Right atrium auricular region (tissue), 2 donors: ENCODE measurements at places on chromosomes 13 and 19. TPM values are rescaled to one million over a fixed set of nuclear protein-coding genes. Genes with fewer than 3 reads are reported as not detected.

KLF1 gene
- total RNA-seq, result 0.26 TPM

EPSTI1 gene
- 3.1 TPM for total RNA-seq

DNA sequence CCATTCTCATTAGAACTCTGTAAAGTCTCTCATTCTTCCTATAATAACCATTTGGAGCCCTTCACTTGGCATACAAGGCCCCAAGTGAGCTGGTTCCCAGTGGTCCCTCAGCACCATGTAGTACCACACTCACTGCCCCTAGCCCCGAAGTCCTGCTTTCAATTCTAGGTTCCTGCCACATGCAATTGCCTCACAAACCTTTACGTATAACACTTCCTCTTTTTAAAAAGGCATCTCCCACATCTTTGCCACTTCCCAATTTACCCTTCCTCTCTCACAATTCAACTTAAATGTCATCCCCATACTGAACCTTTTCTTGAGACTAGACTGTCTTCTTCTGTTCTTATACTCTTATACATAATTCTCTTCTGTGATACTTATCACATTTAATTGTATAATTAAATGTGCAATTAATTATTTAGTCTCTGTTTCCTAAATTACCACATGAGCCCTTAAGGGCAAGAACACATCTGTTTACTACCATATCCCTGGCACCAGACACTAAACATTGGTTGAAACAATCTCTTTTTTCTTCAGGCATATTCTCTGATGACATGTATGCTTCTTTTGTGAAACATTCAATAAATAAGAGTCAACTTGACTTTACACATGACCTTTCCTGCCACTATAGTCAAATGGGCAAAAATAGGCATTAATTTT, 304.0 kb downstream of the SPRY2 start:
- DNase-seq, result no peak

CNN2 gene
- 48.5 TPM for total RNA-seq

DNA sequence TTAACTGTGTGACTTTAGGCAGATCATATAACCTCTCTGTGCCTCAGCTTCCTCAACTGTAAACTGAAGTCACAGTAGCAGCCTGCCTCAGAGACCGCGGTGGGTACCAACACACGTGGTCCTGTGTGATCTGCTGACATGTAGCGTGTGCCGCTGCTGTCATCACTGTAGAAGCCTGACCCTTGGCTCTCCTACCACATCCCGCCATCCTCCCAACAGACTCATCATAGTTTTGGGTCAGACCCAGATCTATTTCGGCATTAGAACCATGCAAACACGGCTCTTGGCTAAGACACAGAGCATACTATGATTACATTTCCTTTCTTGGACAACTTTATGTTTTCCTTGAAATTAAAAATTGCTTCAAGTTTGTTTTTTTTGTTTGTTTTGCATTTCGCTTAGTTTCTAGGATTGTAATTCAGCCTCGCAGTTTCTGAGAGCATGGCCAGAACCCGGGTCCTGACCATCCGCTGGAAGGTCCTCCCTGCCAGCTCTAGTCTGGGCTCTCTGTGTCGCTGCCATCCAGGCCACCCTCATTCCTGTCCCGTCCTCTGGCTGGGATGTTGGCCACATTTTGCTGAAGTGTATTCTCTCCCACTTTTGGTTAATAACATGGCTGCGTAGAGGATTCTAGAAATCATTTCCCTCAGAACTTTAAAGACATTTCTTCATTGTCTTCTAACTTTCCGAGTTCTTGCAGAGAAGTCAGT, 53.0 kb downstream of the GGACT start:
- peak; percentile 50 for DNase-seq

ERICH6B gene
- not detected for total RNA-seq

DNA sequence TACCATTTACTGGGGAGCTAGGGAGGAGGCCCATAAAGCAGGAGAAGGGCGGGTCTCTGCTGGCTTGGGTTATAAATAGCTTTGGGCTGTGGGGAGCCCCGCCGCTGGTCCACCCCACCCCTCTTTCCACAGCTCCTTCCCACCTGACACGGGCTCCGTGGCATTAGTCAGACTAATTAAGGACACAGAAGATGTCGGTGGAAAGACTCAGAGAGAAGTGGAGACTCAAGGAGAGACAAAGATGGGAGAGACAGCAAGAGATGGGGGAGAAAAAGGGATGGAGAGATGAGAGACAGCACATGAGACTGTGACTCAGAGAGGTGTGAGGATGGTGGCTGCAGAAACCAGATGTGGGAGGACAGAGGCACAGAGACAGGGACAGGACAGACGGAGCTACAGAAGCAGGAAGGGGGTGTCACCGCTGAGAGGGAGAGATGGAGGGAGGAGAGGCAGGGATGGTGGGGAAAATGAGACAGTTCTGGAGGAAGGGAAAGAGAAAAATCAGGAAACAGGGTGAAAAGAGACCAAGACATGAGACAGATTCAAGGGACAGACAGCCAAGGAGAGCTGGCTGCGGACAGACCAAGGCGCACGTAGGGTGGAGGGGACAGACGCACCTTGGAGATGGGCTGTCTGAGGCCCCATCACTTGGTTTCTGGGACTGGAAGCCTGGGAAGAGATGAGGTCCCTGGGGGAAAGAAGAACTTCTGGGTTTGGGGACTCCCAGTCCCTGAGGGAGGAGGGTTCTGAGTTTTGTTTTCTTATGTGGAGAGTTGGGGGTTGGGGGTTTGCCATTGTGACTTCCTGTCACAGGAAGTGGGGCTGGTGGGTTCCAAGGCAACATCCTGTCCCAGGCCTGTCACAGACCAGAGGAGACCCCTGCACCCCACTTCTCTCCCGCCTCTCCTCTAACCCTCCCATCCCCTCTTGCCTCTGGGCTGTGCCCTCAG, 4.1 kb downstream of the ARHGEF1 start:
- DNase-seq, result no peak

- DNase-seq, result no peak
Observed at GRCh38 chr13:99265162-99265800, 7.1 kb upstream of the GPR18 start.

LRRC4B gene
- 2.0 TPM for total RNA-seq

DNA sequence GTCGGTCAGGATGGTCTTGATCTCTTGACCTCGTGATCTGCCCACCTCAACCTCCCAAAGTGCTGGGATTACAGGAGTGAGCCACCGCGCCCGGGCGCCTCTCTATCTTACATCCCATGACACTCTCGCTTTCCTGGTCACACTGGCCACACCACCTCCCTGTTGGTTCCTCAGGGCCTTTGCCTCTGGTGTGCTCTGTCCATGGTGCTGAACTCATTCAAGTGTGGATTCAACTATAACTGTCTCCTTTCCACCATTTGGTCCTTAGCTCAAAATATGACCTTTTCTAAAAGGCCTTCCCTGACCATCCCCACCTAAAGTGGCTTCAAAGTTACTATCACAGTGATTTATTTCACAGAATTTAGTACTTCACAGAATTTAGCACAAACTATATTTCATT, 3.7 kb upstream of the SMIM17 start:
- DNase-seq, result no peak

GRIN2D gene
- 0.33 TPM for total RNA-seq

- no peak for DNase-seq
Observed at GRCh38 chr13:73355134-73355533, 296.3 kb downstream of the KLF5 start.

DNA sequence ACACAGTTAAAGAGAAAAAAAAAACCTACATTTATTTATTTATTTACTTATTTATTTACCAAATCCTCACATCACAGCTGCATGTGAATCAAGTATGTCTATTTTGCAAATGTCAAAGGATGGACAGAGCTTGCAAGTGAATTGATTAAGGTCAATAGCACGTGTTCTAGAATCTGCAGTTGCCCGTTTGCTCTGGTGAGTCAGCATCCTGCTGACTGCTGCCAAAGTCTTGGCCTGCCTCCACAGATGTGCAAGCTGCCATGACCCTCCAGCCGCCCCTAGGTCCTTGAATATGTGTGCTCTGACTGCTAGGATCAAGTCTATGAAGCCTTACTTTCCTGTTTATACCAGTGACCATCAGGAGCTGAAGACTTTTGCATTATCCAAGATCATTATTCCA, 320.6 kb downstream of the GPC5 start:
- DNase-seq, result no peak

DACH1 gene
- total RNA-seq, result 1.6 TPM

DNA sequence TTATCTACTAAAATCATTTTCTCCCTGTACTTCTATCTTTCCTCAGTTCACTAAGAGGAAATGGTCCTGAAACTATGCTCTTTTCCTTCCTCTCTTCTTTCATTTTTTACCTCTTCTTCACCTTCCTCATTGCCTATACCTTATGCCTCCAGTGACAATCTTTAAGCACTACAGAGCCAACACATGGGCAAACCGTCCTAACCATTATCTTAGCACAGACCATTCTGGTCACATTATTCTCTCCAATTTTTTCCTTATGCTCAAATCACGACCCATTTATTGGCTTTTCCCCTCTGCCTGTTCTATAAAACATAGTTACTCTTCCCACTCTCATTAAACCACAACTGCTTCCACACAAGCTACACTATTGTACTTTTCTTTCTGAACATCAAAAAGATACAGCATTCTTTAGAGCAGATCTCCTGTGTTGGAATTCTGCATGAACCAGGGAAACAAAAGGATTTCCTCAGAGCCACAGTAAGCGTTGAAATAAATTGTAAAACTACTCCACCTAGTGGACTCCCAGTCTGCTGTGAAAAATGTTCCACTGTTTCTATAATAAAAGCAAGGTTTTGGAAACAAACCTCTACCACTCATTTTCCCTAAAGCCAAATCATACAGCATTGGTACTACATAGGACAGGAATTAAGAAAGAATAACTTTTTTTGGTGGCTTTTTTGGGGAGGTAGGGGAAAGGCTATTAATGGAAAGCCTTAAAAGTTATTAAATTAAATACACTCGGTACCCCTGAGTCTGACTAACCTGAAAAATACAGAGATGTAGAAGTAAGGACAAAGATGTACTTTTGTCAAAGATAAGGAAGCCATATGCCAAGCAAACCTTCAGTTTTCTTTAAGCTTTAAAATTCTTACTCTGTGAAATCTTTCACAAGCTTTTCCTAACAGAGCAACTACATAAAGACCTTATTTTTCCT, 19.5 kb downstream of the NUFIP1 start:
- DNase-seq, result no peak

GRCh38 chr19:18894254-18895037, 1.5 kb downstream of the CERS1 start:
- DNase-seq, result no peak

DNA sequence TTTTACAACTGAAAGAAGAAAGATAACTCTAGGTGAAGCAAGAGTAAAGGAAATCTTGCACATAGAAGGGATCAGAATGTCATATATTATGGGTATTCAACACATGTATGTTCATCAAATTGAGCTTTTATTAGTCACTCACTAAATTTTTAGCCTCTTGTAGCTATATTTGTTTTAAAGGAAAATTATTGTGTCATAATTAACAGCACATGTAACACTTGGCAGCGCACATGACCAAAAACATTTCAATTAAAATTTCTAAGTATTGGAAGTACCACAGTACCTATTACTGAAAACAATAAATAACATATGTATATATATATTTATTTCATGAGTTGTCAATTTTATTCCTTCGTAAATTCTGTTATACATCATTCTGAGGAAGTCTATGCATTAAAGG, 2800.4 kb downstream of the PCDH9 start:
- DNase-seq, result no peak

SOX1 gene
- not detected for total RNA-seq

VN1R2 gene
- not detected for total RNA-seq

DNA sequence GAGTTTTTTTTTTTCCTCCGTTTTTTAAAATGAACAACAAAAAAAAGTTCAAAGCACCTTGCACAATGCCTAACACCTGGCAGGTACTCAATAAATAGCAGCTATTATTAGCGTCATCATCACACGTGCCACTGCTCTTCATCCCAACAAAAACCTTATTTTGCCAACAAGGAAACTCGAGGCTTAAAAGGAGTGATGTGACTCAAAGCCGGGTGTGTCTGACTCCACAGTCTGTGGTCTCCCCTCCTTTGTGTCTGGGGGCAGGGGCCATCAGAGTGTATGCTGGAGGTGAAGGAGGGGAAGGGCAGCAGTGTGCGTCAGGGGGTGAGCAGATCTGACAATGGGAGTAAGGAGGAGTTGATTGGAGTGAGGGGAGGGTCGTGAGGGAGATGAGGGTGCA, 34.1 kb upstream of the POU2F2 start:
- DNase-seq, result no peak

GRCh38 chr19:41896581-41896942, 13.6 kb downstream of the ARHGEF1 start:
- DNase-seq, result no peak
